Panc1 (cell line): ENCODE measurements at places on chromosomes 1 and 21.

GRCh38 chr1:174890024-174890423, 109.7 kb upstream of the CACYBP start:
- DNase-seq, result no peak

- no peak for DNase-seq
Measured at GRCh38 chr1:43065191-43065590, 106.5 kb upstream of the SLC2A1 start.

GRCh38 chr1:220189750-220190347, 82.4 kb downstream of the RAB3GAP2 start:
- no peak for DNase-seq

- DNase-seq, result no peak
Measured at GRCh38 chr21:42435833-42436232, 32.1 kb downstream of the UBASH3A start.

DNA sequence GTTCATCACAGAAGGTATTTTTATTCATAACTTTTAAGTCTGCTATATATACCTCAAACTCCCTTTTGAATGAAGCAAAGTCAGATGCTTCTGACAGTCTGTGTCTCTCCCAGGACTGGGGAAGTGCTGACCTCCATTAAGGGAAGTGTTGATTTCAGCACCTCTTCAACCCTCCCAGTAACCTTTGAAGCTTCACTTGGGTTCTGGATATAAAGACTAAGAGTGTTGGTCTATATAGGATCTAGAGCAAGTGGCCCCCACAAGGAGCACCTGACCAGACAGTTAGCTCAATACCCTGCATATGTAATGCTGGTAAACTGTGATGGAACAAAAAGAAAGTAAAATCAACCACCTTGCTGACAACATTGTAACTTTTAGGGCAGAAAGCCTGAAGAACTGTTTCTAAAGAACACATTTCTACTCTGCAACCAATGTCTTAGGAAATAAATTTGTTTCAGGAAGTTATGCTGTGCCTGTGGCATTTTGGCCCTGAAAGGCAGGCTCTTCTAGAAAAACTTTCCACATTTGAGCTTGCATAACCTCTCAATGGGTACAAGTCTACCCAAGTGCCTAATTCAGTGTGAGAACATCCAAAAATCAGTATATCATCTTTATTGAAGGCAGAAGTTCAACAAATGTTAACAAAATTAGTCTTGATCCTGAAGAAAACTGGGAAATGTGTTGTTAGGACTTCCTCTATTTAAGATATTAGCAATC, 865 bp upstream of the PTPN22 start:
- no peak for DNase-seq

- no peak for DNase-seq
Measured at GRCh38 chr1:118396829-118397495, 211.9 kb upstream of the SPAG17 start.

GRCh38 chr1:72498371-72498770, 216.0 kb upstream of the NEGR1 start:
- no peak for DNase-seq

DNA sequence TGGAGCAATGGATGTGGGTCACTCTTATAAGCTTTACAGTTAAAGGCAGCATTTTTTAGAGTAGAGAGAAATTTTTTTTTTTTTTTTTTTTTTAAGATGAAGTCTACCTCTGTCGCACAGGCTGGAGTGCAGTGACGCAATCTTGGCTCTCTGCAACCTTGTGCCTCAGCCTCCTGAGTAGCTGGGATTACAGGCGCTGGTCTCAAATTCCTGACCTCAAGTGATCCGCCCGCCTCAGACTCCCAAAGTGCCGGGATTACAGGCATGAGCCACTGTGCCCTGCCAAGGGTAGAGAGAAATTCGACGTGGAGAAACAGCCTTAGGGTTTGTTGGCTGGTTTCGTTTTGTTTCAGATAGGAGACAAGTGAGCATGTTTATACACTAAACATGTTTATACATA, 594.2 kb upstream of the ADAMTS5 start:
- no peak for DNase-seq

DNA sequence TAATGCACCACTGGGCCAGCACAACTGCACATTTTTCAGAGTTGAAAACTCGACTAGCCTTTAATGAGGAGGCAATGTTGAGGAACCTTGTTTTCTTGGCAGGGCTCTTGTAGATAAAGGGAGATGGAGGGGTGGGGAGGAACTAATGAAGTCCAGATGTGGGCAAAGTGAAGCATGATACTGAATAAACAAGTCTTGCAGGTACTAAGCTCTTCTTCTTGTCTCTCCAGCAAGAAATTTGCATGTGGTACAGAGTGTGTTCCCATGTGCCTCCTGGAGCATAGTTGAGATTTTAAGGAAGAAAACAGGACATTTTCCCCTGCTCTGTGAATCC, 47.0 kb downstream of the PLPP3 start:
- DNase-seq, result no peak

DNA sequence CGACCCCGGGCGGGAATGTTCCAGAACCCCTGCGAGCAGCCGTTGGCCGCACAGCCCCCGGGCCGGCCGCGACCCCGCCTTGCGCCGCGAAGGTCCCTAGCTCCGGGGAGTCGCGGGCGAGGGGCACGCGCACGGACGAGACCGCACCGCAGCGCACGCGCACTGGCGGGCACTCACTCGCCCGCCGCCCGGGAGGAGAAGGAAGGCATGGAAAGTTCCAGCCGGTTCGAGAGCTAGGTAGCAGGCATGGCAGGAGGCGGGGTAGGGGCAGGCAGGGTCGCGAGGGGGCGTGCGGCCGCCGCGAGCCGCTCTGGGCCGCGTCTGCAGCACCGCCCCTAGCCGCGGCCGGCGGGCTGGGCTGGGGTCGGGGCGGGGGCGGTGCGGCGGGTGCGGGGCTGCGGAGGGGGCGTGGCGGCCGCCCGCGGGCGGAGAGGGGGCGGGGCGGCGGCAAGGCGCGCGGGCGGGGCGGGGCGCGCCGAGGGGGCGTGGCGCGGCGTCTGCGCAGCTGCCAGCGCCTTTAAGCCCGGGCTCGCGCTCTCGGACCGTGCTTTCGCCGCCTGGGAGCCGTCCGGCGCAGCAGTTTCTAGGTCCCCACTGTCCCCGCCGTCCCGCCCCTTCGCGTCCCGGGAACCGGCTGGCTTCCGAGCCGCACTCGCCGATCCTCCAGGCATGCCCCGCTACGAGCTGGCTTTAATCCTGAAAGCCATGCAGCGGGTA, at the start of the genes MRPS6 and SLC5A3:
Gene MRPS6, plus strand, starts transcription at position 547 of the 717 bp plus-strand sequence. Its CDS starts 123 bp downstream, at position 670.
Gene SLC5A3, plus strand, starts transcription at position 547 of the 717 bp plus-strand sequence. CDS start 21,621 bp downstream, outside the sequence.
- no peak for DNase-seq

DNA sequence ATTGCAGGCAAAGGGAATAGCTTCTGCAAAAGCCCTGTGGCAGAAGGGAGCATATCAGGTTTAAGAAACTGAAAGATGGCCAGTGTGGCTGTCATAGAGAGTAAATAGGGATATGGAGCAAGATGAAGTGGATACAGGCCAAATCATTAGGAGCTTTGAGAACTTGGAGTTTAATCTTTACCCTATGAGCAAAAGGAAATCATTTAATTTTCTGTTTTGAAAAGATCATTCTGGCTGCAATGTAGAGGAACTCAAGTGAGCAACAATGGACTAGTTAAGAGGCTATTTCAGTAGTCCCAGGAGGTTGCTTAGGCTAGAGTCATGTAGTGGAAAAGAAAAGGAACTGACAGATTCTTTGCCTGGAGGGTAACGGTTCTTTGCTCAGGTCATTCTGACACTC, 47.2 kb downstream of the RAP1A start:
- DNase-seq, result no peak

DNA sequence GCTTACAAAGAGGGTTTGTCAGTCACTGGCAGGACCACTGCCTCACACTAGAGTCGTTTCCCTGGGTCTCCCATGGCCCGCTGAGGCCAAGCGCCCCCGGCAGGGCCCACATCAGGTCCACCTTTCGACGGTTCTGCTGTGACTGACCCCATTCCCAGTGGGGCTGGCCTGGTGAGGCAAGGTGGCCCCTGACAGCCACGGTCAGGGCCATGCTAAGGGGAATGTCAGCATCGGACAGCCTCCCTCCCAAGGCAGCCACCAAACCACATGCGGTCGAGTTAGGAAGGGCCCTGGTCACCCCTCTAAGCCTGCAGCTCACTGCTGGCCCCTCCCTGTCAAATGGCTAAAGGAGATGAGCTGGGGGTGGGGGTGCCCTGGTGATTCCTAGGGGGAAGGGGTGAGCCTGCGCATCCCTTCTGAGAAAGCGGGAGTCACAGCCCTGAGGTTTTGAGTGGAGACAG, 2.9 kb upstream of the KIF17 start:
- DNase-seq, result no peak

DNA sequence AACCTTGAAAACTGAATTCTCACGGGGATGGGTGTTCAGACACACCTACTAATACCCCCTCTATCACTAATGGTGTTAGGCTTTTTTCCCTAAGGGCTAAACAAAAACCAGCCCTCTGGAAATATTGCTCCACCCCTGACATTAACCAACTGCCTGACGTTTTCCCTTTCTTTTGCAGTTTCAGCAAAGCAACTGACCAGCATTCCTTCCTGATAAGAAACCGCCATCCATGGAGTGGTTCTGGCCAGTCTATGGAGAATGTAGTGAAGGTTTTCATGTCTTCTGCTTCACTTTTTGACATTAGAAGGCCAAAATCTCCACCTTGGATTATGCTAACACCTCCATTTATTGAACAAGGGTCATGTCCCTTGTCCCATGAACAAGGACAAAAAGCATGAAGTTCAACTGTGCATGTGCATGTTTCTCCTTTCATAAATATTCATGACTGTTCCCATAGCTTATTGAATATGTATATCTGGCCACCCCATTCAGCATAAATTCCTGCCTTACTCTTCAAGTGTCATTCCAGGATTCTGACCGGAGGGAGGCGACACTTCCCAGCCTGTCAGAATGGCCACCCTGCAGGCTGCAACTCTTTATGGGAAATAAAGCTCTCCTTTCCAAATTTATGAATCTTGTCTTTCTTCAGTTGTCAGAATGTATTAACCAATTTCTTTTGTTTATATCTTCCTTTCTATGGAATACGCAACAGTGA, 314.3 kb downstream of the HHIPL2 start:
- no peak for DNase-seq

DNA sequence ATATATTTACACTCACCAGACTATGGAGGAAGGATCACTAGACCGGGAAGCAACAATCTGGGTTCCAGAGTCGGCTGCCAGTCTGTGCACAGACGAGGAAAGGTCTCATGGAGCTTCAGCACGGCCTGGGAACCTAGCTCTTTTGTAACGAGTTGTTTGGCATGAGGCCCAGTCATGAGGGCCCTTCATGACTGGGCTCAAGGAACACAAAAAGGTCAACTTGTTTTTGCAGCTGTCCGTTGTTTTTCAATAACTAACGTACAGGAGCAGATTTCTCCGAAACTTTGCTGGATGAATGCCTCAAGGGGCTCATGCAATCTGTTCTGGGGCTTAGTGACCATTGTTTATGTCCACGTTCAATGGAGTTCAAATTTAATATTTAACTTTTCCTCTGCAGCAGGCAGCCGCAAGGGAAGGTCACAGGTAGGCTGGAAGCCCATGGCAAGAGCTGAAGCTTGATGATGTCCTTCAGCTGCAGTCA, 5.9 kb upstream of the STUM start:
- DNase-seq, result no peak

DNA sequence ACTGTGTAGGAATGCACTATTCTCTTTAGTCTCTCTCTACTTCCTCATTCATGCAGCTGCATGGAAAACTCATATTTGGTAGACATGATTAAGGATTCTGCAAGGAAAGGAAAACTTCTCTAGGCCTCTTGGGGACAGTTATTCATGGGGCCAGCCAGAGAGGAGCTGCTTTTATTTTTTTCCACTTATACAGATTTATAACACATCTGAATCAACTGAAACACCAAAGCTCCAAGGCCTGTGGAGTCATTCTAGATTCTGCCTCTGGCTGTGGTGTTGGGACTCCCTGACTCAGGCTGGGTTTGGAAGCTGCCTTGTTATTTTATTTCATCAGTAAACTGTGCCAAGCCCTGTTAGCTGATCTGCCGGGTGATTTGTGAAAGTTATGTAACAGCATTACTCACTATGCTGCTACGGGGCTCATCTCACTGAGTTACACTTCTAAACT, 83.9 kb upstream of the EDEM3 start:
- DNase-seq, result no peak

- DNase-seq, result no peak
Measured at GRCh38 chr1:86645851-86646250, 58.5 kb upstream of the SH3GLB1 start.

DNA sequence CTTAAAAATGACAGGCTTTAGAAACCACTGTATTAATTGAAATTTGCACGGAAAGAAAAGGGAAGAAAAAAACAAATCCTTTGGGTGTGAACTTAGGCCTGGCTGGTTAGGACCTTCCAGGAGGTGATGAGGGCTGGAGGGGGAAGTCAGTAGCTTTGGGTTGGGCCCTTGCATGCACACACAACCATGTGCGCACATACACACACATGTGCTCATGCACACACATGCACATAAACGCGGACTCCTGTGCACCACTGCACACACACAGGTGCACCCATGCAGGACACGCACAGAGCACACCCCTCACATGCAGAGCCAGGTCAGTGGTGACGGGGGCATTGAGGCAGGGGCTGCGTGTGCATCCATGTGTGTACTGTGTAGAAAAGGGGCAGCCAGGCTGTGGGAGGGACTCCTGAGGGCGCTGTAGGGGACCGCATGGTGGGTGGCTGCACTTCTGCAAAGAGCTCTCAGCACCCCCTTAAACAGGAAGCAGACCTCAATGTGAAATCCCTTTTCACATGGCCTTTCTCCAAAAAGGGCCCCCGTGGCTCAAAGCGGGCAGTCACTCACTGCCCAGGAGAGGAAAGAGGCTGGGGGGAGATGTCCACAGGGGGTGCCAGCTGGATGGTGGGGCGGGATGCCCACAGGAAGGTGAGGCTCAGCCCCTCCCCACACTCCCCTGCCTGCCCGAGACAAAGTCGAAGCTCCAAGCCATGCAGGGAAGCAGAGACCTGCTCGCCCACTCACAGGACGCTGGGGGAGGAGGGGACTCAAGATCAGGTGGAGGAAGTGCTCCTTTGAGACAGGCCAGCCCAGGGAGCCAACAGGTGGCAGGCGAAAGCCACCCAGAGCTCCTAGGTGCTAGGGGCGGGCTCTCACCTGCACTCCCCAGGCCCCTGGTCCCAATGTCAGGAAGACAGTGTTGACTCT, 95.2 kb downstream of the ITPKB start:
- DNase-seq, result no peak

GRCh38 chr21:42768324-42769121, 110.8 kb downstream of the WDR4 start:
- no peak for DNase-seq

DNA sequence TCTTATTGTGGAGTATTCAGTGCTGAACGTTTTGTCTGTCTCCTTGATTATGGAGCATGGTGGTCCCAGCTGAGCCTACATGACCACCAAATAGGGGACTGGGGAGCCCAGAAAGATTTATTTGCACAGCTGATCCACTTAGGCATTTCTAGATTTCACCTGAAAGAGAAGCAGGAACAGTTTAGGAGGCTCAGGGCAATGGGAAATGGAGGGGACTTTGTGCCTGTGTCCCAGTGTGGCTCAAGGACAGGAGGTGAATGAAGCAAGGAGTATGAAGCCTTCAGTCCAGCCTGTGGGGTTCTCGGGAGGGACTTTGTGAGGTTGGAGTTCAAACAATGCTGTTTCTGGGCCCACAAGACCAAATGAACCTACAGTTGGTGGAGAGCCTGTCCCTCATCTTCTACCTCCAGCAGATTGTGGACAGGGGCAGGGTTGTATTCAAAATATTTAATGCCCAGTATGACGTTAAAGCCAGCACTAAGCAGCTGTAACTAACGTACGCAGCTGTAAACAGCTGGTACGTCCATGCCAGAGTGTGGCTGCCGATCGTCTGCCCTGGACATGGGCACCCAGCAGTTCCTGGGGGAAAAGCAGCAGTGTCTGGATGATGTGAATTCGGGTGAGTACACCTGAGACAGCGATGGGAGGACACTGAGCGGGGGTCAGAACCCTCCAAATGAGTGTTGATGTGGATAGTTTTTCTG, 164.9 kb upstream of the RAB4A start:
- no peak for DNase-seq
